ENCODE measurements at places on chromosomes 1 and 21. TPM values are rescaled to one million over a fixed set of nuclear protein-coding genes. Genes with fewer than 3 reads are reported as not detected.

GRCh38 chr1:40890771-40891170 lies 28.6 kb upstream of the CITED4 start:
- DNase-seq, result no peak

DNA sequence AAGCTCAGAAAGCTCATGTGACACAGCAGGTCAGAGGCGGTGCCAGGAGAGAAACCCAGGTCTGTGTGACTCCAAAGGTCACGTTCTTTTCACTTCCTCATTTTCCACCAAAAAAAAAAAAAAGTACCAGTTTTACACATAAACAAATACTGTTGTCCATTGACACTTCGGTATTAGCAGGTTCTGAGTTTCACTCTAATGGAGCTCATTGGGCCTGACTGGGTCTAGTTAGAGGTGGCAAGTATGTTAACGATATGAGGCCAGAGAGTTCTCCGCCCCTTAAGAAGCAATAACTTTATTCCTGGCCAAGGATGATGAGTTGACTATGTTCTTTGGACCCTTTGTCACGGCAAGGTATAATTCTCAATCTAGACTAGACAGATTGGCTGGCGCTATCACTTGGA lies 30.0 kb upstream of the SDE2 start:
- DNase-seq, result no peak

GRCh38 chr1:81574408-81574807 lies 226.3 kb upstream of the ADGRL2 start:
- DNase-seq, result no peak

- DNase-seq, result no peak
These were observed 10.2 kb downstream of the DDI2 start for GRCh38 chr1:15627343-15627988.

SGIP1 gene
- 13.6 TPM for total RNA-seq
